ENCODE measurements at places on chromosomes 4 and X. TPM values are rescaled to one million over a fixed set of nuclear protein-coding genes. Genes with fewer than 3 reads are reported as not detected.

The CT45A10 gene
- polyA plus RNA-seq: not detected

GRCh38 chr4:109729117-109729717, 653 bp downstream of the PLA2G12A start:
- peak; percentile 15 for DNase-seq

DNA sequence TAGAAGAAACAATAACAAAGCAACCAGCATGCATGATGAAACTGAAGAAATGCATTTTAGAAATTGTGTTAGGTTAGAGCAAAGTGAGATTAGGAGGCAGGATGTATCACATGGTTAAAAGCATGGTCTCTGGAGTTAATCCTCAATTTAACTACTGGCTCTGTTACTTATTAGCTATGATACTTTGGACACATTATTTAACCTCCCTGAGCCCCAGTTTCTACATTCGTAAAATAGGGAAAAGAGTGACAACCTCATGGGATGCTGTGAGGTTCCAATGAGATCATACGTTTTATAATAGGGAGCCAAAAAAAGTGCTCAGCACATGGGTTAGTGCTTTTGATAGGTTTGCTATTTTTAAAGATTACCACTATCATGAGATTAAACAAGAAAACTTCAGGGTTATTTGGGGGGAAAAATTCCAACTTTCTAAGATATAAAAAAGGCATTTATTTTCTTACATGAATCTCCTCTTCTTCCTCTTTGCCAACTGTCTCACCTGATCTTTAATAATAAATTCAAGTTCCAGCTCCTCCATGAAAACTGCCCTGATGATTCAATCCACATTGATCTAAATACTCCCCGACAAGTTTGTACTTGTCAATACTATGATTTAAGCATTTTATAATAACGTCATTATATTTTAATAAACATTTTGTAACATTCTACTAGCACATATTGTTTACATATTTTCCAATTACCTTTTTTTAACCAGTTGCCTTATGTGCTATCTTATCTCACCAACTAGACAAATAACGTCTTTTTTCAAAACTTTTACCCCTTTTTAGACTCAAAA, 4.6 kb downstream of the SEC31A start:
- no peak for DNase-seq

DNA sequence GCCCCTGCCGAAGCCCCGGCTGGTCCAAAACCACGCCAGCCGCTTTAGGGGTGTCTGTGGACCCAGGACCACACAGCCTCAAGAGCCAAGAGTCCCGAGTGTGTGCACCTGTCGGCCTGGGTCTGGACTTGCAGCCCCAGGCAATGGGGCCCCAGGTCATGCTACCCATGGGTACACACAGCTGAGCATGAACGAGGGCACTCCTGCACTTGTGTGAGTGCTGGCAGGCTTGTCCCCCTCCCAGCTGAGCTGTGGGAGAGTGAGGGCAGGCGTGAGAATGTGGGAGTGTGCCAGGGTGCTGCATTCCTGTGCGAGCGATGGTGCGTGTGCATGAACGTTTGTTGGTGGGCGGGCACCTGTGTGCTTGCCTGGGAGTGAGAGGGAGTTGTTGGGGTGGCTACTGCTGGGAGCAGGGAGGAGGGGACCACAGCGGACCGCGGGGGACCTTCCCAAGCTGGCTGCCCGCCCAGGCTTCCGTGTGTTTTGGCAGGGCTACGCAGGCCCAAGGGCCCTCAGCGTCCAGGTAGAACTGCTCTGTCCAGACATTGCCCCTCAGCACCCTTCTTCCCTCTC, 30.8 kb downstream of the BLOC1S4 start:
- DNase-seq: no peak

DNA sequence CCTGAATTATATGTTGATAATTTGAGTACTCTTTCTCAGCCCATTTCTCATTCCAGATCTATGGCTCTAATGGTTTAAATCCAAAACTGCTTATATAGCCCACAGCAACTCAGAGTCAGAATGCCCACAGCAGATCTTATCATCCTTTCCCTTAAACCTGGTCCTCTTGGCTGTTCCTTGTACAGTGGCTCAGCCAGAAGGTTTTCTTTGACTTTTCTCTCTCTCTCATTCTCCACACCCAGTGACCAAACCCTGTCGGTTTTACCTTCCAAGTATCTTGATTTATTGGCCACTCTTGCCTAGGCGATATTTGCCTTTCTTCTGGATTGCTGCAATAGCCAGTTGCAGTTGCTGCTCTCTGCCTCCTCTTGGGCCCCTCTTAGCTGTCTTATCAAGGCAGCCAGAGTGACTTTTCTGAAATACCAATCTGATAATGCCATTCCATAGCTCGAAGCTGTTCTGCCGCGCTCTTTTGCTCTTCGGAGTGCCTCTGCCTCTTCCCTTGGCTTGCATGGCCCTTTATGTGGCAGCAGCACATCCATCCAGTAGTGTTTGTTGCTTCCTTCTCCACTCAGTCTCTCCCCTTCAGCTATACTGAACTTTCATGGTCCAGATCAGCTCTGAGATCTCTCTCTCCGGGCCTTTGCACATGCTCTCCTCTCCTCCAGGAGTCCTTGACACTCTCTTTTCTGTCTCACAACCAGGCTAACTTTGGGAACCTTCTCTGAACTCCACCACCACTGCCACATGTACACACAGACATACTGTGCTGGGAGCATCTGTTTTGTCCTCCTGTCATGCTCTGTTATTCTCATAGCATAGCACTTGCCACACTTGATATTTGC, 11.8 kb downstream of the GAB1 start:
- DNase-seq: no peak

The CORIN gene
- polyA plus RNA-seq: 1.2 TPM

The PLCXD1 gene
- polyA plus RNA-seq: 17.0 TPM
